ENCODE measurements at places on chromosomes 16 and 17.

DNA sequence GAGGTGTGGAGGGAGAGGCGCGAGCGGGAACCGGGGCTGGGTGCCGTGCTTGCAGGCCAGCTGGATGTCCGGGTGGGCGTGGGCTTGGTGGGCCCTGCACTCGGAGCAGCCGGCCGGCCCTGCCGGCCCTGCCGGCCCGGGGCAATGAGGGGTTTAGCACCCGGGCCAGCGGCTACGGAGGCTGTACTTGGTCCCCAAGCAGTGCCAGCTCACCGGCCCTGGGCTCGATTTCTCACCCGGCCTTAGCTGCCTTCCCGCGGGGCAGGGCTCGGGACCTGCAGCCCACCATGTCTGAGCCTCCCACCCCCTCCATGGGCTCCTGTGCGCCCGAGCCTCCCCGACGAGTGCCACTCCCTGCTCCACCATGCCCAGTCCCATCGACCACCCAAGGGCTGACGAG lies 24.7 kb upstream of the GPATCH8 start:
- no peak for DNase-seq

GRCh38 chr16:67652578-67653127 lies 7.4 kb downstream of the ACD start:
- DNase-seq = no peak

- DNase-seq = no peak
Observed at GRCh38 chr17:38554430-38555350, 51.1 kb downstream of the SRCIN1 start.

- no peak for DNase-seq
Observed at GRCh38 chr16:74720579-74720978, 19.9 kb upstream of the MLKL start.
